ENCODE measurements at places on chromosomes 4 and X.

DNA sequence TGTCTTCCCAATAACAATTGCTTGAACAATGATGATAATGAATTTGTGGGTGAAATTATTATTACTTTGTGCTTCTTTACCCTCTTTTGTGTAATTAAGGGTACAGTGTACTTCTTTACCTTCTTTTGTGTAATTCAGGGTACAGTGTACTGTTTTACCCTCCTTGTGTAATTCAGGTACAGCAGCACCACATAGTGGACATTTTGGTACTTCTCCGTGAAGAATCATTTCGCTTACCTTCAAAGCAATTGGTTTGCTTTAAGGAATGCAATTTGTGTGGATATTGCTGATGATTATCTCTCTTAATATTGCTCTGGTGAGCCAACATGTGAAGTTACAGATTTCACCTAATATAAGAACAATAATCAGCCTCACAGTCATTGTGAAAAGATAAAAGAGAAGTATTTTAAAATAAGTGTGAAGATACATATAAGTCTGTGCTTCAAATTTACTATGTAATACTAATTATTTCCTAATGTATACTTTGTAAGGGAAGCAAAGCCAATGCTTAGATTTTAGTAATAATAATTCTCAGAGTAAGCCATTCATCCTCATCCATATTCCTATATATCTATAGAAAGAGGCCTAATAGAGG is 27.2 kb upstream of the SEC24B start:
- no peak for DNase-seq

DNA sequence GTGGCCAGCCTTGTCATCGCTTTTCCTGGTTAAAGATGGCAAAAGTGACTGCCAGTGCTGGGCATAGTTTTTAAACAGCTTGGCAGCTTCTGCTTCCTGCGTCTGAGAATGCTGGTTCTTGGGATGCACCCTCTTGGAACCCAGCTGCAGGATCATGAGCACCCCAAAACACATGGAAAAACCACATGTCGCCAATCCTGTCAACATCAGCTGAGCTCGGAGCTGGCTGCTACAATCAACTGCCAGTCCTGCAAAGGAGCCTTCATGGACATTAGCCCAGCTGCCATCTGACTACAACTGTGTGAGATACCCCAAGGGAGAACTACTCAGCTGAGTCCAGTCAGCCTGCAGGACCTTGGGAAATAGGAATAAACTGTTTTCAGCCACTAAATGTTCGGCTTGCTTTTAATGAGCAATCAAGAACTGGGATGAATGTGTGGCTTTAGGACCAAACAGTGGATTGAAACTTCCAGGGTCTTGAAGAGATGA is 31.0 kb downstream of the OSTC start:
- DNase-seq: no peak

- peak; percentile 71 for DNase-seq
Measured at GRCh38 chr4:169009286-169010124, 550 bp downstream of the CBR4 start.

DNA sequence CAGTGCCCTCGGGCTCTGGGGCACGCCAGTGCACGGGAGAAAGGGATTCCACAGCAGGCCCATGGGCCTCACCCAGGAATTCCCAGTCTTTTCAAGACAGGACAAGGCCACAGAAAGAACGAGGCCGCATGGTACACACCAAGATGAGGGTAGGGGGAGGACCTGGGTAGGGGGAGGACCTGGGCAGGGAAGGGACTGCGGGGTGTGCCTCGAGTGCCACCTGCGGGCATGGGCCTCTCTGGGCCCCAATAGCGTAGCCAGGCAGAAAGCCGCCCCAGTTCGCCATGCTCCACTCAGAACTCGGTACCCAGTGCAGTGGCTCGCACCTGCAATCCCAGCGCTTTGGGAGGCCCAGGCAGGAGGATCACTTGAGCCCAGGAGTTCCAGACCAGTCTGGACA is 14.0 kb upstream of the DUSP9 start:
- DNase-seq: no peak

DNA sequence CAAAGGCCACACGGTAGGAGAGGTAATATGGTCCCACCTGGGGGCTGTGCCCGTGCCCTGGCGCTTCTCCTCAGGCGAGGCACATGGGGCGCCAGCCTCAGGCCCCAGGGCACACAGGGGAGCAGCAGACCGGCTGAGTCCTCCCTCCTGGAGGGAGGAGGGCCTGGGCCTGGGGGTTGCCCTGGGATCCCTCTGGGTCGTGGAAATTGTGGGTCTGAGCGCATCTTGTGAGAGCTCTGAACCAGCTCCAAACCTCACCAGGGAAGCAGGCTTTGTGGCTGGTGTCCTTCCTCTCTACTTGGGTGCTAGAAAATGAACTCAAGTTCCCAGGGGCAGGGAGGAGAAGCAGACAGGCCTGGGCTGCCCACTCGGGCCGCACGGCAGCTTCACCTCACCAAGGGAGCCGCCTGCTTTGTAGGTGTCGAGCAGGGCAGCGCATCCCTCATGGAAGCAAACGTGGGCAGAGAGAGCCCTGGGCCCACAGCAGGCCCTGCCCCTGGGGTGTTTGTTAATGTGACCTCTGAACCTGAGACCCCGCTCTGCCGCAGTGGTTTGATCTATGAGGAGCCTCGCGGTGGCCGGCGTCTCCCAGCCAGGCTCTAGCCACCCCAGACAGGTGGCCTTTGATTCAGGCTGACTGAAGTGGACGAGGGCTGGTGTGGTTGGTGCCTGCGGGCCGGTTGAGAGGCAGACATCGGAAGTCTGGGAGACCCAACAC is 10.8 kb downstream of the HTRA3 start:
- no peak for DNase-seq

GRCh38 chrX:53685711-53686110 is 808 bp downstream of the HUWE1 start:
- no peak for DNase-seq

GRCh38 chr4:87092389-87093141 is 127.9 kb downstream of the KLHL8 start:
- DNase-seq: no peak

GRCh38 chr4:20483416-20483815 is 216.8 kb upstream of the PACRGL start:
- no peak for DNase-seq

DNA sequence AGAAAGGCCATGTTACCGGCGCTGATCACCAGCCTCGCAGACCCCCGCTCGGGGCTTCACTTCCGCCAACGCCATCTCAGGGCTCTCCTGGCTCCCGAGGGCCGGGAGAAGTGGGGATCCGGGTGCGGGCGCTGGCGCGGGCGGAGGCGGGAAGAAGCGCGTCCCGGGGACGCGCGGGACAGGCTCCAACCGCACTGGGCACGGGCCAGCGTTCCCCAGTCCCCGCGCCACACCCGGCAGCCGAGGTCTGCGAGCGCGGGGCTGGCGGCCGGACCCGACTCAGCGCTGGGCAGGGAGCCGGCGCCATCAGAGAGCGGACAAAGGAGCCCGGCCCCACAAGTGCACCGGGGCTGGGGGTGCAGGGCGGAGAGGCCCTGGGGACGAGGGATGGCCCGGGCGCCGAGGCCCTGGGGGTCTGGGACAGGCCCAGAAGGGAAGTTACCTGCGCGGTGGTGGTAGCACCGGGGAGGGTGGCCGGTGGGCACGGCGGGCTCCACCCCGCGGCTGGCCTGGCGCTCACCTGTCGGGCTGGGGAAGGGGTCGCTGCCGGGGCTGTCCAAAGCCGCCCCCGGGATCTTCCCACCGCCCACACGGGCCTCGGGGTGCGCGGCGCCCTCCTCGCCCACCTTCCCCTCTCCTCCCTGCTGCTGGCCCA is 449 bp downstream of the CTPS2 start:
- no peak for DNase-seq

GRCh38 chrX:112694811-112695210 is 15.1 kb upstream of the LHFPL1 start:
- DNase-seq: no peak

DNA sequence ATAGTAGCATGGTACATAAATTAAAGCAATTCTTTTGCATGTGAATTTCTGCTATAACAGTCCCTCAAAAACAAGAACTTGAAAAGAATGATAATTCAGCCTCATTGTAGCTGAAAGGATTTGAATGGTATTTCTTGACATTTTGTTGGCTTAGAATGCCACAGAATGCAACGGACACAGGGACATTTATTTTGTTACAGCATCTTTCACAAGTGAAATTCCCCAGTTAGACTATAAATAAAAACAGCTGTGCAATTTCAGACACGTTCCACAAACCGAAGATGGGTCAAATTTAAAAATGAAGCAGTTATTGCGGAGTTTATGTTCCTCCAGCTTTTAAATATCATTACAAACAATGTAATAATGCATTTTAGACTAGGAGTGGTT is 82.8 kb upstream of the AMELX start:
- no peak for DNase-seq

GRCh38 chr4:33334416-33334815 is 2614.2 kb downstream of the PCDH7 start:
- no peak for DNase-seq

DNA sequence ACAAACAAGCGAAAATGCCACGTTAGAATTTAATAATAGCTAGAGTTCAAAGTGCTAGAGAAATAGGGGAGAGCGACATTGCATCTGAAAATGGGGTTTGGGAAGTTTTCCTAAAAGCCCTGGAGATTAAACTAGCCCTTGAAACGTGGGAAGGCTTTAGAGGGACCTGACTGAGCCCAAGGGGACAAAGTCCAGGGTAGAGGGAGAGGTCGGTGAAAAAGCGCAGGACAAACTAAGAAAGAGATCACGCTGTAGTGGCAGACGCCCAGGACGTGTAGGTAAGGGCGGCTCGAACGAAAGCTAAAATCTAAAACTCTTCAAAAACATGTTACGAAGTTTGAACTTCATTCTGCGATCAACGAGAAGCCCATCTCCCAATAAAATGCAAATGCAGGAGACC is 1.1 kb upstream of the ATP11C start:
- DNase-seq: no peak

DNA sequence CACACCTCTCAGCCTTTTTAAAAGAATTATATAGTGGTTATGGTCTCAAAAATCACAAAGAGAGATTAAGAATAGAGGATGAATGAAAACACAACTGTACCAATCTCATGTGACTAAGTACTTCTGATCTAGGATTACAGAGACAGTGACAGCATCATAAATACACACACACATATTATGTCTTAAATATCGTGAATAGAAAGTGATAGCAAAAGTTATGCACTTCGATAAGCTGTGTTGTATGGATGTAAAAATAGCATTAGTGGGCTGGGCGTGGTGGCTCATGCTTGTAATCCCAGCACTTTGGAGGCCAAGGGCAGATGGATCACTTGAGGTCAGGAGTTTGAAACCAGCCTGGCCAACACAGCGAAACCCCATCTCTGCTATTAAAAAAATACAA is 25.0 kb downstream of the GYPA start:
- no peak for DNase-seq

- DNase-seq: no peak
Measured at GRCh38 chrX:149504226-149504914, 736 bp downstream of the IDS start.

GRCh38 chr4:24887881-24888430 is 24.9 kb downstream of the CCDC149 start:
- DNase-seq: no peak

GRCh38 chr4:110967936-110968335 is 345.1 kb upstream of the PITX2 start:
- DNase-seq: no peak

DNA sequence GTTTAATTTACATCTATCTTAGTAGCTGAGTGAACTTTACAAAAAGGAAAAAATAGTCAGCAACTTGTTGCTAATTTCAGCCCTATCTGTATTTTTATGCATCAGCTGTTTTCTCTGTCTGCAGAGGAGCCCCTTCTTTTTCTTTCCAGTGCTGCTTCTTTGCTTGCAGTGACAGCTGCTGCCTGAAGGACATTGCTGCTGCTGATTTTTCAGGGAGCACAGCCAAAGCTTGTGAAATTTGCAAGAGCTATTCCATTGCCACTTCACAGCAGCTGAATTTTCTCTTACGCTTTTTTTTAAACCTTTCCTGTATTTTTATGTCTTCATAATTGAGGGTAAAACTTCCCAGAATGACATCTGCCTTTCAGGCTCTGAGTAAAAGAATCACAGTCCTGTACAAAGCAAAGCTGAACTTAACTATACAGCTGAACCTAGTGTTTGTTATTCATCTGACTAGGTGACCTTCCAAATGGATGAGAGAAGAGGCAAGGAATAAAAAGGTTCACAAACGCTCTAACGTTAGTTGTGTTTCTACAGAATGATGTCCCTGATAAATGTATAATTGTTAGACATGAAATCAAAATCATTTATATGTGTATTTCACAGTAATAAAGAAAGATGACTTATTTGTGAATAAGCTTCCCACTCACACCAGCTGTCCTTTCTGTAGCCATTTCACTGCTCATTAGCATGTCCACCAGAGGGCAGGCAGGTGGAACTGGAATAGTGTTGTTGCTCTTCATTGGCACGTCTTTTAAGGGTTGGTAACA is 541.4 kb downstream of the ADGRL3 start:
- DNase-seq: no peak

GRCh38 chrX:132488180-132488705 is 595 bp downstream of the MBNL3 start:
- DNase-seq: no peak

GRCh38 chr4:179248821-179249220 is 1806.6 kb upstream of the AGA start:
- DNase-seq: no peak

- DNase-seq: no peak
Measured at GRCh38 chr4:25313201-25313895, 774 bp downstream of the ZCCHC4 start.

- DNase-seq: no peak
Measured at GRCh38 chr4:166482758-166483157, 609.7 kb downstream of the TLL1 start.

DNA sequence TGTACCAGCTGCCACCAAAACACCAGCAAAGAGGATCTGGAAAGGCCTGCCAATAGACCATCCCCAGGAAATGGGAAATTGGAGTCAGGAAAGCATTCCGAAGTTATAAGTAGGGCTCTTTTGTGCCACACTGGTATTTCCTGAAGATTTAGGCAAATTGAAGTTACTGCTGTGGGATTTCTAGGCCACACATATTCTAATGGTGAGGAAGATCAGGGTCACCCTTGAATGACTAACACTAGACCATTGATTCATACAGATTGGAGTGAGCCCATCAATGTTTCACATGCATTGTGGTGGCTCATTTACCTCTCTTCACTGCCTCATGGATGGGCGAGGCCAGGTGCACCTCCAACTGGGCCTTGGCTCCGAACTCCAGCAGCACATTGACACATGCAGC is 22.6 kb downstream of the ASB11 start:
- no peak for DNase-seq

DNA sequence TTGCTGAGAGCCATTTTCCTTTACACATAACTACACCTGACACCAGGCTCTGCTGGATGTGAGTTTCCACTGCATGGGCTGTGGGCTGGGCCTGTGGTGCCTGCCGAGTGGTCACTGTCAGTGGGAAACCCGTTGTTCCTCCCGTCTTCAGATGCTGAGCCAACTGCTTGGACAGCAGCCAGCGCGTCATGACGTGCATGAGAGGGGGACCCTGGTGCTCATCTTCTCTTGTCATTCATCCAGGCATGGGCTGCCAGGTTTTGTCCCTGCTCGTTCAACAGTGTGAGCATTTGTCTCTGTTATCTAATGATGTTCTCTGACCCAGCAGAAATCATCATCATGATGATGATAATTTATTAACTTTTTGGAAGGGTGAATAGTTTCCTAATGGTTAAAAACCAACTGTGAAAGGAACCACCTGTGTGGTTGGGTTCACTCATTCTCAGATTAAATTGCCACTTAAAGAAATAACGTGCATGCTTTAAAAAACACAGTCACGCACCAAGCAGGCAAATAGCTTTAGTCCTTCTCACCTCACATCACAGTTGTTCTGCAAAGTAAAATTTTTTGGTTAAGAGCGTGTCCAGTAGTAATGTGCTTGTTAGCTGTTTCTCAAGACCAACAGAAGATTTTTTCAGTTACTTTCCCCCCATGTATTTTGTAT is 19.9 kb upstream of the CLDN34 start:
- no peak for DNase-seq

GRCh38 chr4:23874536-23874901 is 15.3 kb downstream of the PPARGC1A start:
- DNase-seq: no peak

Measured in amygdala (tissue), 56 donors.